ENCODE measurements at places on chromosomes 2 and 18. TPM values are rescaled to one million over a fixed set of nuclear protein-coding genes. Genes with fewer than 3 reads are reported as not detected.

KCNIP3 gene
- 5.7 TPM for total RNA-seq

NT5DC4 gene
- total RNA-seq = not detected

UGT1A5 gene
- total RNA-seq = not detected

DNA sequence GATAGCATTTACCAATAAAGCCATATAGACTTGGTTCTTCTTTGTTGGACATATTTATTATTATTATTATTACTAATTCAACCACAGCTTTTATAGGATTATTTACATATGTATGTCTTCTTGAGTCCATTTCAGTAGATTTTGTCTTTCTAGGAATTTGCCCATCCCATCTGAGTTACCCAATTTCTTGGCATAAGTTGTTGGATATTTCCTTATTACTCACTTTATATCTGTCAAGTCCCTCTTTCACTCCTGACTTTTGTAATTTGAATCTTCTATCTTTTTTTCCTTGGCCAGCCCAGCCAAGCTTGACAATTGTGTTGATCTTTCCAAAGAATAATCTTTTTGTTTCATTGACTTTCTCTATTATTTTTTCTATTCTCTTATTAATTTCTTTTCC lies 543.7 kb downstream of the SUCLG1 start:
- H3K4me3 ChIP-seq = no peak overlapping the region
- DNase-seq = no peak
- no peaks in the 10 kb centered on the region for H3K4me1 ChIP-seq
- H3K36me3 ChIP-seq = no peaks in the 10 kb centered on the region
- H3K27ac ChIP-seq = no peak overlapping the region

DNA sequence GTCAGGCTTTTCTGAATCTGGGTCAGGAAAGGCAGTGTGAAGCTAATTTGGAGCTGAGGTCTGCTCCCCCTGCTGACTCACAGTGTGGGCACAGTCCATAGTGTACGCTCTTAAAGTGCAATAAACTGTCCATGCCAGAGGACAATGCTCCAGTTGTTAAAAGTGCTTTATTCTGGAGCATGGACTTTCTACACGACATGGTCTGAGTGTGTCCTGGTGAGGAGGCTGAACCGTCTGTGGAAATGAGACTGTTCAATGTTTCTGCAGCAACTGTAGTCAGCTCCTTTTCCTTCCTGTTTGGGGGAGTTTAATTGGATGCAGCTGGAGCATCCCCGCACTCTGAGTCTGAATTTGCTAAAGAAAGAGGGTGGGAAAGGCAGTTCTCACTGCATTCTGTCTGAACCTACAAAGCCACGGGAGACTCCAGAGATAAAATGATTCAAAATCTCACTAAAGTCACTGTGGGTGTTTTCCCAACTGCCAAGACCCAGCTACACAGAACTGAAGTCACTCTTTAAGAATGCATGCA lies 110.2 kb upstream of the TRIB2 start:
- H3K4me3 ChIP-seq = no peak overlapping the region
- DNase-seq = no peak
- no peak overlapping the region for H3K27ac ChIP-seq
- H3K27me3 ChIP-seq = no peaks in the 10 kb centered on the region
- H3K36me3 ChIP-seq = no peaks in the 10 kb centered on the region

- H3K4me3 ChIP-seq = no peak overlapping the region
- H3K4me1 ChIP-seq = peaks cover 5% of the 10 kb centered on the region
- DNase-seq = no peak
- no peak overlapping the region for H3K27ac ChIP-seq
- H3K36me3 ChIP-seq = no peaks in the 10 kb centered on the region
These were observed 56.0 kb upstream of the RAB6C start for GRCh38 chr2:129923265-129924091.

- no peak for DNase-seq
- H3K4me3 ChIP-seq = no peak overlapping the region
- no peaks in the 10 kb centered on the region for H3K27me3 ChIP-seq
- H3K27ac ChIP-seq = no peak overlapping the region
- no peaks in the 10 kb centered on the region for H3K4me1 ChIP-seq
- no peaks in the 10 kb centered on the region for H3K36me3 ChIP-seq
These were observed 459 bp upstream of the ESPNL start for GRCh38 chr2:238099714-238100048.

GRCh38 chr2:39723946-39724827 lies 54.9 kb downstream of the THUMPD2 start:
- H3K27me3 ChIP-seq = no peaks in the 10 kb centered on the region
- H3K4me1 ChIP-seq = no peaks in the 10 kb centered on the region
- peak overlapping the region; percentile 23 for H3K27ac ChIP-seq

GRCh38 chr2:149068996-149069888 lies 30.7 kb downstream of the LYPD6B start:
- no peak for DNase-seq
- no peak overlapping the region for H3K27ac ChIP-seq
- H3K4me3 ChIP-seq = no peak overlapping the region
- no peaks in the 10 kb centered on the region for H3K4me1 ChIP-seq
- H3K27me3 ChIP-seq = no peaks in the 10 kb centered on the region
- H3K36me3 ChIP-seq = no peaks in the 10 kb centered on the region

GRCh38 chr18:23179416-23179815 lies 44.1 kb downstream of the CABLES1 start:
- no peak overlapping the region for H3K4me3 ChIP-seq
- peak overlapping the region; percentile 33 for H3K27ac ChIP-seq
- no peaks in the 10 kb centered on the region for H3K36me3 ChIP-seq

DNA sequence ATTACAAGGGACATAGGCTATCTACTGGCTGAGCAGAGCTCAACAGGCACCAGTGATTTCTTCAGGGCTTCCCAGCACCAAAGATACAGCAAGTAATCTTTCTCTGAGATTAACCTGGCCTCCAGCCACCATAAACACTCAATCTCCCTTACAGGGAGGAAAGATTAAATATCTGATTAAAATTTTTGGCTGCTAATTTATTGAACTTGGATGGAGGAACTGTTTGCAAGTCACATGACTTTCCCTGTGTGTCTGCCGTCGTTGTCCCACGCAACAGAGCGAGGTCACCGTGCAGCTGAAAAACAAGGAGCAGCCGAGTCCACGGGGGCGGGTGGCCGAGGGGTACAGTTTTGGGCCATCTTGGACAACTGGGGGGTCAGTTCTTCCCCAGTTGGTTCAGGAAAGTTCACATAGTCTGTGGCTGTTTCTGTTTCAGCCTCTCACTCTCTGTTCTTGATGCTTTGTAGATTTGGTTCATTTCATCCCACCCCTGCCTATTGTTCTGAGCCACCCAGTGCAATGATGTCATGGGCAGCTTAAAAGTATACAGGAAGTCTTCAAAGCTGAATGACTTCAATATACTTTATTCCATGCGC lies 186.8 kb upstream of the CTAGE1 start:
- no peaks in the 10 kb centered on the region for H3K27me3 ChIP-seq
- peak overlapping the region; percentile 53 for H3K27ac ChIP-seq

DNA sequence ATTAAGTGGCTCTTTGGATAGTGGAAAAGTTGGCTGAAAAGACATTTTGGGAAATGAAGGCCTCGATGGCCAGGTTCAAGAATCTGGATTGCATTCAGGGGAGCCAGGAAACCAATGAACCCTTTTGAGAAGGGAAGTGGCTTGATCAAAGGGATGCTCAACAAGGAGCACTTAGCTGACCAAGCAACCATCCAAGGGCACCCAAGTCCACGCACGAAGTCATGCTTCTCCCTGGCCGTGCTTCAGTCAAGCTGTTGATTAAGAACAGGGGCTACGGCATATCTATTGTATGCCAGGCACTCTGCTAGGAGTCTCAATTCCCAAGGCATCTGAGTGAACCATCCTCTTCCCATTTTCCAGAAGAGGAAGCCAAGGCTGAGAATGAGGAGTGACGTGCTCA lies 185.8 kb upstream of the GLI2 start:
- H3K27me3 ChIP-seq = no peaks in the 10 kb centered on the region
- H3K27ac ChIP-seq = no peak overlapping the region
- no peak overlapping the region for H3K4me3 ChIP-seq

GRCh38 chr2:144151851-144152250 lies 368.1 kb downstream of the ZEB2 start:
- H3K4me3 ChIP-seq = no peak overlapping the region
- DNase-seq = no peak
- no peaks in the 10 kb centered on the region for H3K4me1 ChIP-seq
- no peak overlapping the region for H3K27ac ChIP-seq
- H3K27me3 ChIP-seq = no peaks in the 10 kb centered on the region

DNA sequence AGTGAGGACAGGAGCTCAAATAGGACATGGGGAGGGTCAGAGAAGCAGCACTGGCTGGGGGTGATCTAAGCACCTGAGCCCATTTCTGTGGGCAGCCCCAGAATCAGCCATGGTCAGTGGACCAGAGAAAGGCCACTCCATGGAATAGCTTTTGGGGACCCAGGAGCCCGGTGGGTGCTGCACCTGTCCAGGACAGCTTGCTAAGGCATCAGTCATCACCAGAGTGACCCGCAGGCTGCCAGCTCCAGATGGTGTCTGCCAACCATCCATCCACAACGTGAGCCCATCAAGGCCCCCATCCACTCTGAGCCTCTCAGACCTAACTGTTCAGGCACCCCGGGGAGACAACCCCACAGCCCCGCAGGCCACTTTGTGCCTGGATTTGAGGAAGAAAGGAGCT lies 23.6 kb upstream of the COL6A3 start:
- peaks cover 7% of the 10 kb centered on the region for H3K27me3 ChIP-seq
- H3K4me1 ChIP-seq = peaks cover 24% of the 10 kb centered on the region
- no peak overlapping the region for H3K27ac ChIP-seq
- H3K4me3 ChIP-seq = no peak overlapping the region
- no peak for DNase-seq

GRCh38 chr2:11090187-11090586 lies 65.1 kb upstream of the SLC66A3 start:
- H3K36me3 ChIP-seq = no peaks in the 10 kb centered on the region
- no peak overlapping the region for H3K27ac ChIP-seq
- H3K4me1 ChIP-seq = no peaks in the 10 kb centered on the region
- DNase-seq = no peak

- DNase-seq = no peak
- no peaks in the 10 kb centered on the region for H3K4me1 ChIP-seq
- no peaks in the 10 kb centered on the region for H3K36me3 ChIP-seq
- no peak overlapping the region for H3K4me3 ChIP-seq
These were observed 159.2 kb upstream of the SCN7A start for GRCh38 chr2:166653185-166653813.

DNA sequence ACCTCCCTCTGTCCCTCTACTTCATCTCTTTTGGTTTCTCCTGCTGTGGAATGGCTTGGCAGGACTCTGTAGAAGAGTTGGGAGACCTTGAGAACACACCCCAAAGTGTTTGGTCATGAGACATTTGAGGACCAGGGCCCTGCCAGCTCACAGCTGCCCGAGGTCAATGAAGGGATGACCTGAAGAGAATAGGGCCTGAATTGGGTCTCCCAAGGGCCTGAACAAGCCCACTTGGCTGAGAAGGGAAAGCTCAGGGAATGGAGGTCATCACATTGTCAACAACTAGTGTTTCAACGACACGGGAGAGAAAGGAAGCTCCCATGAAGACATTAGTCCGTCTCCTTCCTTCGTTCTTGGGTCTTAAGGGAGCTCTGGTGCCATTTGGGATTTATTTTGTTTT lies 52.8 kb downstream of the TTC32 start:
- no peak overlapping the region for H3K27ac ChIP-seq
- H3K4me1 ChIP-seq = no peaks in the 10 kb centered on the region
- no peaks in the 10 kb centered on the region for H3K27me3 ChIP-seq
- no peaks in the 10 kb centered on the region for H3K36me3 ChIP-seq
- no peak for DNase-seq

DNA sequence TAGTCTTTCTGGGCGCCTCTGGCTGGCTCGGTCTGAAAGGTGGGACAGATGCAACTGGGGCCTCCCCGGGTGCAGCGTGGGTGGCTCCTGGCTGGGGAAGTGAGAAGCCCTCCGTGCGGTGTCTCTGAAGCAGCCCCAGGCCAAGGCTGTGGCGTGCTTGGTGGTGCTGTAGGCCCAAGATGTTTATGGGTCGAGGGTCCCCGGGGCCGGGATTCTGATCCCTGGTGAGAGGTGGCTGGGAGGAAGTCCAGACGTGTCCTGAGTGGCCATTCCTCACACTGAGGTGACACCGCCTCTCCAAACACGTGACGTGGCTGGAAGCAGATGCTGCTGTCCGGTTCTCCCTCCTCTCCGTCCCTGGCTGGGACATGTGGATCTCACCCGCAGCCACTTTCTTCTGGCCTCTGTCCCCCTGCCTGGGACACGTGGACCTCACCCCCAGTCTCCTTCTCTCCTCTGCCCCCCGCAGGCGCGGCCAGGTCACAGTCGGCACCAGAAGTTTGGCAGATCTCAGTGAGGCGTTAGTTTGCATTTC lies 12.6 kb downstream of the RTP5 start:
- peak overlapping the region; percentile 26 for H3K27ac ChIP-seq
- H3K36me3 ChIP-seq = no peaks in the 10 kb centered on the region
- peak; percentile 53 for DNase-seq

DNA sequence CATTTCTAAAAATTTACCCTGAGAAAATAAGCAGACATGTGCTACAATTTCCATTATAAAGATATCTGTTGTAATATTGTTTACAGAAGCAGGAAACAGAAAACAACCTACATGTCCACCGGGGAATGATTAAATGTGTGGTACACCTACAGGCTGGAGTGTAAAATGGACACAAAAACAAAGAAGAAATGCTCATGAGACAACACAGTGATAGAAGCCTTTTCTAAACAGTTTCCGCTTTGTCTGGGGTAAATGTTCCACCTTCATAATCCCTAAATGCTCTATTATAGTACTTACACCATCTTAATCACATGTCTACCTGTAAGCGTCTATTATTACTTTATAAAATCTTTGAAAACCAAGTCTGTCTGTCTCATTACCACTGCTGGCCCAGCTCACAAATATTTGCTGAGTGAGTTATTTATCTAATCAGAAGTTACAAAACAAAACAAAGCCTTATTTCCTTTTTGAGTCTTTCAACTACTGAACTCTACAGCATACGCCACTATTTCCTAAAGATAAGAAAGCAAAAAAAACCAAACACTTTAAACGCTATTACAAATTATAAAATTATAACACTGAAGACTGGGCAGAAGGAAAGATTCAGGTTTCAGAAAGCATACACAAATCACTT lies 95.3 kb downstream of the PIGN start:
- no peaks in the 10 kb centered on the region for H3K4me1 ChIP-seq
- H3K27me3 ChIP-seq = no peaks in the 10 kb centered on the region
- no peak overlapping the region for H3K4me3 ChIP-seq
- DNase-seq = no peak
- peaks cover 23% of the 10 kb centered on the region for H3K36me3 ChIP-seq
- no peak overlapping the region for H3K27ac ChIP-seq

- H3K4me3 ChIP-seq = no peak overlapping the region
- H3K27me3 ChIP-seq = no peaks in the 10 kb centered on the region
- H3K36me3 ChIP-seq = no peaks in the 10 kb centered on the region
These were observed 252.9 kb downstream of the PRKCE start for GRCh38 chr2:45904267-45904945.

DNA sequence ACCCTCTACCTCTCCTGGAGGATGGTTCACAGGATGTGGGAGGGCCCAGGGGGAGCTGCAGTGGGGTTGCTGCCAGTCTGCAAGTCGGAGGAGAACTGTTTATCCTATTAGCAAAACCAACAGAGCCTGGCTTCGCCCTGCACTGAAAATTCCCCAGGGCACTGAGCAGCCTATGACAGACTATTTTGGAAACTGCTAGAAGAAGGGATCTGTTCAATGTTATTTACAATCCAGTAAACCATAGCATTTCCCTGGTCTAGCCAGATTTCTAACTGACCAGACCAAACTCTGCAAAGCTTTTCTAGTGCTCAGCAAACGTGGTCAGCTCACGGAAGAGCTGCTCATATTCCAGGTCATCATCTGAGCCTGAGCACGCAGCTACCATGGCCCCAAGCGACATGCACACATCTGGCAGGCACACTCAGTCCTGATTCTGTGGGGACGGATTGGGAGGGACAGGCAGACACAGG lies 64.8 kb upstream of the PID1 start:
- no peak for DNase-seq
- H3K36me3 ChIP-seq = no peaks in the 10 kb centered on the region
- H3K4me3 ChIP-seq = no peak overlapping the region
- H3K27ac ChIP-seq = no peak overlapping the region

Measured in heart left ventricle (tissue), 16 donors.